ENCODE measurements at places on chromosomes 16 and 17.

DNA sequence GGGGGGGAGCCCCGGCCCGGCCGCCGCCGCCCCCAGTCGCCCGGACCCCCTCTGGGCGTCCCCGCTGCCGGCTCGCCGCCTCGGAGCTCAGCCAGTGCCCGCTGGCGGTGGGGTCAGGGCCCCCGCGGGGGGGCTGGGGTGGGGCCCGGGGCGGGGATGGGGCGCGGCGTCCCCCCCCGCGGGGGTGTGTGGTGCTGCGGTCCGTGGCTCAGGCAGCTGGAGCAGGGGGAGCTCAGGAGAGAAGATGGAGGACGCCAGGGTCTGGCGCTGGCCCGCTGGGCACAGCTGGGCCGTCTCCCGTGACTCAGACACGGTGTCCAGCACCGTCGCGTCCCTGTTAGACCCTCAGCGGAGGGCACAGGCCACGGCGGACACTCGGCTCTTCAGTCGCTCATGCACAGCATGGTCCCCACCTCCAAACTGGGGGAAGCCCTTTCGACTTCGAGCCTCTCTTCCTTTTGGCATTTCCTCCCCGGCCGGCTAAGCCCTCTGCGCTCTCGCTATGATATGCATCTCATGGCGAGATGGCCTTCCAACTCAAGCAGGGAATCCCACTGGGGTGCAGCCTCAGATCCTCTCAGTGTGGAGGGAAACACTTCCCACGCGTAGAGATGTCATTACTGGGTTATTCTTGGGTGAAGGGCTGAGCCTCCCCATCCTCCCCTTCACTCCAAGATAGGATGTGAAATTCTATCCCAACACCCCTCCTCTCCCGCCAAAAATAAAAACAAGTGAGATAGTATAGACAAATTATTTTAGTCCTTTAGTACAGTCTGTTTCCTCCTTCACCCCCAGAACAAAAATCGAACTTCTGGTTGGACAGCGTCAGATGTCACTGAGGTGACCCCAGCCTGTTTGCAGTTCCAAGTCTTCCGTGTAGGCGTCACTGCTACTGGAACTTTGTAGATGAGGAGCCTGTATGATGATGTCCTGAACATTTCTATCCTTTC is 522 bp upstream of the VEZF1 start:
- no peak for DNase-seq

- no peak for DNase-seq
These were observed 262.5 kb downstream of the CBLN1 start for GRCh38 chr16:49019081-49019633.

- DNase-seq: no peak
These were observed 16.2 kb downstream of the SMTNL2 start for GRCh38 chr17:4600563-4600962.

- no peak for DNase-seq
These were observed 73.4 kb downstream of the WSB1 start for GRCh38 chr17:27367121-27367981.
